ENCODE measurements at places on chromosomes 7 and 10. TPM values are rescaled to one million over a fixed set of nuclear protein-coding genes. Genes with fewer than 3 reads are reported as not detected.

- DNase-seq: peak; percentile 70
Measured at GRCh38 chr7:100584683-100585510, 1.0 kb downstream of the LRCH4 start.

GRCh38 chr7:134690016-134690415 lies 43.4 kb downstream of the BPGM start:
- DNase-seq: peak; percentile 55

DNA sequence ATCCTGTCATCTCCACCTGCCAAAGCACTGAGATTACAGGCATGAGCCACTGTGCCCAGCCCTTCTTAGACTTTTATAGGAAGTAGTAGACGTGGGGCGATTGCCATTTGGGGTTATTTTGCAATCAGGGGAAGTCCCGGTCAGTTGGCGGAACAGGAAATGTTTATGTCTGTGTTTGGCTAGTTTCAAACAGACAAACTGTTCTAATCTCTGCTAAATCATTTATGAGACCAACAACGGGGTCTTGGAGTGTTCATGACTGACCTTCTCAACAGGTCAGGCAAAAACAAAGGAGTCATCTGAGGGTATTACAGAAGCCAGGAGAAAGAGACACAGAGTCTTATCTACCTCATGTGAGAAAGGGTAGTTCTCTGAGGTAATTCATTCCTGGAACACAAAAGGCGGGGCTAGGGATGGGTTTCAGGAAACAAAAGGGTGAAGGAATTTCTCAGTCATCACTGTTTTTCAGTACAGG lies 6.6 kb upstream of the TPK1 start:
- no peak for DNase-seq

GRCh38 chr7:92768501-92769393 lies 67.6 kb downstream of the CDK6 start:
- DNase-seq: no peak

DNA sequence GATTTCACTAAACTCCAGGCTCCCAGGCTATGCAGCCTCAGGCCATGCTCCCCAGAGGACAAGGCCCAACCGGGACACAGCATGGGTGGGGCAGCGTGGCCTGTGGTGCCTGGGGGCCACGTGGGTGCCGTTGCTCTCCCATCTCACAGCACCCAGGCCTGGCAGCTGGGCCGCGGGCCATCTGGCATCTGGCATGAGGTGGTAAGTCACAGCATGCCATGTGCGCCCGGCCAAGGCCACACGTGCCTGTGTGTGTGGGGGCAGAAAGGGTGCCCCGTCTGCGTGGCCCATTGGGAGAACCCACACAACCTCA lies 204.1 kb downstream of the EBF3 start:
- no peak for DNase-seq

GRCh38 chr7:832167-832967 lies at the start of gene SUN1:
SUN1 (plus strand) TSS chr7:832476; CDS start chr7:832525, 49 bp downstream.
- peak; percentile 83 for DNase-seq

GRCh38 chr10:113216102-113216501 lies 266.1 kb downstream of the TCF7L2 start:
- no peak for DNase-seq

DNA sequence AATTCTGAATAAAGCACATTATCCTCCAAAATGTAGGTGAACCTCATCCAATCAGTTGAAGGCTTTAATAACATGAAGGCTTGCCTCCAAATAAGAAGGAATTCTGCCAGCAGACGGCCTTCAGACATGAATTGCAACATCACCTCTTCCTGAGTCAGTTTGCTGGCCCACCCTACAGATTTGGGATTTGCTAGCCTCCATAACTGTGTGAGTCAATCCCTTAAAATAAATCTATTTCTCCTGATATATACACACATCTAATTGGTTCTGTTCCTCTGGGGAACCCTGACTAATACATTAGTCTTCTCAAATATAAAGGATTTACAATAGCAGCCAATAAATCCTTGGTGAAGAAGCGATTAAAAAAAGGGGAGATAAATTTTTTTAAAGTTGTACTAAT lies 34.8 kb upstream of the OSBPL3 start:
- peak; percentile 89 for DNase-seq

DNA sequence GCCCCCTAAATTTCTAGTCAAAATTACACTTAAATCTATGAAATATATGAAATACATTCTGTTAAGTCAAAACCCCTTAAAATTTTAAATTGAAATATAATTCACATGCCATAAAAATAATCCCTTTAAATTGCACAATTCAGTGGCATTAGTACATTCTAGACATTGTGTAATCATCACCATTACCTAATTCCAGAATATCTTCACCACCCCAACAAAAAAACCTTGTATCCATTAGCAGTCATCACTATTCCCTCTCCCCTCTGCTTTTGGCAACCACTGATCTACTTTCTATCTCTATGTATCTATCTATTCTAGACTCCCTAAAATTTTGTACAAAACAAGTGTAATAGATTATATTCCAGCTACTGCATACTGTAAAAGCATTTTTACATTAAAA lies 261.2 kb downstream of the GLI3 start:
- DNase-seq: no peak

DNA sequence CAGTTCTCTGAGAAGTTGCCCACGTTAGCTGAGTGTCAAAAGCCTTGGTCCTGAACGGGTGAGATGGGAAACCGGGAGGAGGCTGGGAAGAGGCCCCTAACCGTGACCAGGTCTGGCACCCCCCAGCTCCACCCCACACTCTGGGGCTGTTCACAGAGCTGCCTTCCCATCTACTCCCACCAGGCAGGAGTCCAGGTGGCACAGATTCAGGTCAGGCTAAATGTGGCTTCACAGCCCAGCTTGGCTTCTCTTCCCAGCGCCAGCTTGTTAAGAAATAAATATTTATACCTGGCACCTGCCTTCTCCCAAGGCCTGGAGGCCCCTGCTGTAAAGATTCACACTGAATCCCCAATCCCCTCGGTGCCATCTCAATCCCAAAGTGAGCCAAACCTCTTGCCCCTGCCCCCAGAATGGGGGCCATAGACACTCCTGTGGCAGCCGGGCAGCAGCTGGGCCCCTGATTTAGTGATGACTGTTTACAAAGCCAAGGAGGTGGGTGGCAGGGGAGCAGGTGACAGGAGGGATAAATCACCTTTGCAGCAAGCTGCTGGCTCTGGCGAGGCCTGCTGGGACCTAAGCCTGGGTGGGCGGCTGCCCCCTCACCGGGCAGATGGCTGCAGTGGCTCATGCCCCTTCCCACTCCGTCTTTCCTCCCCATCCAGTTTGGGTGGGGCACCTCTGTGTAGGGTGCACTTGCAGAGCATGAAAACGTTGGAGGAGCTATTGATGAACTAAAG lies 72.5 kb downstream of the GOLGA7B start:
- no peak for DNase-seq

DNA sequence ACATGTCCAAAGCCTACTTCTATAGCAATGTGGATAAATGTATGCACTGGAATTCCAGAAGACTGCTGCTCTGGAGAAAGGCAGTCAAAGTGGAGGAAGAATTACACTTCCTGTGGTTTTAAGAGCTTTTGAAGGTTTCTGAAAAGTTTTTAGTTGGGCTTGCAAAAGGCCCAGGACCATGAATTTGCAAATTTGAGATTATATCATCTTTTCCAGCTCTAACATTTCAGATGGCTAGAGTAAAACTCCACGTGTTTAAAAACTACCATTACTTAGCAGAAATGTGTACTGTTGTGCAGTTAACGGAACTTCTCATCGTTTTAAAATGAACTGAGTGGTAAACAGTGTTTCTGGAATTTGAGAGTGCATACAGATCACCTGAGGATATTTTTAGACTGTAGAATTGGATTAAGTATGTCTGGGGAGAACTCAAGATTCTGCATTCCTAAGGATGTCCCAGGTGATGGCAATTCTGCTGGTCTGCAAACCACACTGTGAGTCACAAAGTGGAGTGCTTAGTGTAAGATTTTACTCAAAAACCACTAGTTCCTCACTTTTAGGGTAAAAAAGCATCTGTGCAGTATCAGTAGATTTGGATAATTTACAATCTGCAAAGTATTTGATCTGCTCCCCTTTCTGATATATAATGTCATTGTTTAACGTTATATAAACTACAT lies 32.9 kb upstream of the CCDC71L start:
- DNase-seq: peak; percentile 74

DNA sequence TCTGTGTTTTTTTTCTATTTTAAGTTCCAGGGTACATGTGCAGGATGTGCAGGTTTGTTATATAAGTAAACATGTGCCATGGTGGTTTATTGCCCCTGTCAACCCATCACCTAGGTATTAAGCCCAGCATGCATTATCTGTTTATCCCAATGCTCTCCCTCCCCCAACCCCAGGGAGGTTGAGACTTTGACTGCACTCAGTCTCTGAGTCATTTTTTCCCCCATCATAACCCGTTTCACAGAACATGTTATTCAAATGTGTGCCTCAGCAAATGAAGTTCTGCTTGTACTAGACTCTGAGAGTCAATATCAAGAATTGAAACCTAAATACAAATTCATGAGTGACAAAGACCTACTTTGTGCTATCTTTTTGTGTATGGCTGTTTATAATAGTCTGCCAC lies 70.0 kb upstream of the CYP26C1 start:
- DNase-seq: peak; percentile 24

Gene FKBP6
- not detected for total RNA-seq

Gene NUTM2E
- total RNA-seq: 0.50 TPM

Gene OGDHL
- total RNA-seq: 1.9 TPM

Gene PKD2L1
- total RNA-seq: not detected

Gene LIPJ
- not detected for total RNA-seq

All from astrocyte (in vitro differentiated cells and primary cell).